ENCODE measurements at places on chromosomes 6 and 20.

DNA sequence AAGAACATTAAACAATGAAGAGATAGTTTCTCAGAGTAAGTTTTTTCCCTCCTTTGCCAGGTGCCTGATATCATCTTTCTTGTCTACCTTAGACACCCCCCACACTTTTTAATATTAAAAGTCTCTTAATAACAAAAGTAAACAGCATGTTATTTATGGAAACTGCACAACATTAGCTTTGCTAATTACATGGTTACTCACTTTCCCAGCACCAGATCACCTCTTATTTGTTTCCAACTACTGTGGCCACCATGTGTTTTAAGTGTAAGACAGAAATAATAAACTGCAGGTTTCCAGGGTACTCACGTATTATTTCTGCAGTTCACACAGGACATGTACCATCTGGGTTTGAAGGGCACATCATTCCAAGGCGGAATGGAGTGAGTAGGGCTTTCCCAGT lies 125.0 kb downstream of the TRMT11 start:
- no peak for DNase-seq

- no peak for DNase-seq
These were observed 532.3 kb downstream of the MAFB start for GRCh38 chr20:40156600-40157317.

DNA sequence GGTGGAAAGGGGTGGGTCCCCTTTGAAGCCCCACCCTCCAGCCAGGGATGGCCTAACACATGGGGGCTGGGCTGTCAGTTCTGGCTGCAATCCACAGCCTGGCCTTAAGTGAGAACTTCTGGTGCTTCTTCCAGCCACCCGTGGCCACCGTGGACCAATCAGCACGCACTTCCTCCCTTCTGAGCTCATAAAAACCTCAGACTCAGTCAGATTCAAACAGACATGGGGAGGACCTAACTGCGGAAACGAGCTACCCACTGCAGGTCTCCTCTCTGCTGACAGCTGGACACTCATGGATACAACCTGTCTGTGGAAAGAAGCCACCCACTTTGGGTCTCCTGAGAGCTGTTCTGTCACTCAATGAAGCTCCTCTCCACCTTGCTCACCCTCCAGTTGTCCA lies 20.4 kb upstream of the ZNF391 start:
- no peak for DNase-seq

- no peak for DNase-seq
These were observed 45.5 kb downstream of the TTI1 start for GRCh38 chr20:37987602-37988290.

DNA sequence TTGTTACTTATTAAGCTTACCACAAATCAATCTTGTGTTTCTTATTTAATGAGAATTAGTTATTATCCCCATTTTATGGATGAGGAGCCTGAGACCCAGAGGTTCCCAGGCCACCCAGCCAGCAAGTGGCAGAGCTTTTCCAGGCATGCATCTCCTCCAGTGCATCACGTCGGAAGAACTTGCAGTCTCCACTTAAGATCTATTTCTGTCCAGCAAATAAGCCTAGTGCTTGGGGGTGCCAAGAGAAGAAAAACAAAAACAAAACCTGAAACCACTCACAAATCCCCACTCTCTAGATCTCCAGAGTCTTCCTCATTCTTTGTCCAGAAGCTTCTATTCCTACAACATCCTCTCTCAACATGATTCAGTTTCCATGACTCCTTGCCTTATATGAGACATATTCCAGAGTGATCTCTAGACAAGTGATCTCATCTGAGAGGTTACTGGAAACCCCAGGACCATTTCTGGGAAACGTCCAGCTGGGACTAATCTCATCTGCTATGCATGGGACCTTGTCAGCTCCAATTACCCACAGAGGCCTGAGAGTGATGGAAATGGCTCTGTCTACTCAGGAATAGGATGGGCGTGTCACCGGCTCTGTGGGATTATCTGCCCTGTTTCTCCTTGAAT lies 4.1 kb downstream of the GUCA1B start:
- DNase-seq: no peak

DNA sequence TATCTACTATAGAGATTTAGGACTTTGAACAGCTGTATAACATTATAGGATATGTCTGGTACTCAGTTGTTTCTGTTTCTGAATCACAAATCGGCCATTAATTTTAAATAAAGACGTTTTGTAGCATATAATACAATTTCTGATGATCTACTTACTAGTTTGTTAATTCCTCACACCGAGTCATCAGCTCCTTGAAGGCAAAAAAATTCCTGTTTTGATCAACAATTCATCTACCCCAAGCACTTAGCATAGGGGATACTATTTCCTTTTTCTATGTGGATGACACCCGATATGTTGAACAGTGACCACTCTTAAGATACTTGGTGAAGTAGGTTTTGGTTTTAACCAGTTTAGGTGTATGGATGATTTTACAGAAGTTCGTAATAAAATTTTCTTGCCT lies 107.3 kb downstream of the NCOA3 start:
- no peak for DNase-seq

- no peak for DNase-seq
These were observed 8.5 kb upstream of the TINAG start for GRCh38 chr6:54299542-54300269.

DNA sequence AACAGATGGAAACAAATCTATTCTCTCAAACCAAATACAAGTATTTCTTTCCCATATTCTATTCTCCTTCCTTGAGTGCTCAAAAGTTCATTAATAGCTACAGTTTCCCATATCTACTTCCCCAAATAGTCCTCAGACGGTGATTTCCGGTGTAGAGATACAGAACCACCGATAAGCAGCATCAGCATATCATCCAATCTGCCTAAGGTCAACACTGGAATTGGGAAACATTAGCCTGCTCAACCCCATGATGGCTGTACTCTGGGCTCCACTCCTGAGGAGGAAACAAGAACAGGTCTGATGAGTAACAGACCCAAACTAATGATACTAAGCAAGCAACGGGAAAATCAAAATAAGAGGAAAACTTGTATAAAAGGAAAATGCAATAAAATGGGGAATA lies 115.6 kb downstream of the EPB41L2 start:
- no peak for DNase-seq

DNA sequence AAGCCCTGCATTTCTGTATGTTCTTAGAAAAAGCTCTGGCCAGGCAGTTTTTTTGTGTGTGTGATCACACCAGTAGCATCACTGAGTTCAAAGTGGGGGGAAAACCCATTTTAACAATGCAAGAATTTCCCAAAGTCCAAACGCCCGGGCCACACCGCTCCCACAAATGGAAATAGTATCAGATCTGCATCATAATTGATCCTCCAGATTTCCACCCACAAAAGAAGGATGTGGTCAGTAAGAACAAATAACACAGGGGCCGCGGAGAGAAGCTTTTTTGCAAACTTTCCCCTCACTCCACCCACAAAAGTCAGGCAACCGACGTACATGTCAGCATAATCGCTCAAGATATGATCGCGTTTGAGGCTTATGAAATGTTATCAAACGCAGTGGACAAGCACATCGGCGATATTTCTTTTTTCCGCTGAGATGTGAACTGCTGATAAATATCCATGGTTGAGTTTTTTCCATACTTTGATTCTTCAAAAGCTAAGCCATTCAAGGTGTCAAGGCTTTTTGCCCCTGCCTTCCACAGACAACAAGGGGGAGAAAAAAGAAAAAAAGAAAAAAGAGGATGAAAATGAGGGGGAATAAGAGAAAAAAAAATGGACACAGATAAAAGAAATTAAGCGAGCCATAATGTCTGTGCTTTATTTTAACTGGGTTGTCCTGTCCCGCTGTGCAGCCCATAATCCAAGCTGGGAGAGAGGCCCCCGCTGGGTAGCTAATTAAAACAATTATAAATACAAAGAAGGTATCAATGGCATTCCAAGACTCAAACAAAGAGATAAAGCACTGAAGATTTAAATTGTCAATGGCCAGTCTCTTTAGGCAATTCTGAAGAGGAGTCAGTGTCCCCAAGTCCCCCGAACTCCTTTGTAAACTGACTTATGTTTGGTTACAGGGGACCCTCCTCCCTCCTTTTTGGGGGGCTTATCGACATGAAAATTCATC lies 143.5 kb downstream of the ZFP64 start:
- DNase-seq: no peak

GRCh38 chr20:33407251-33407650 lies 5.9 kb upstream of the CDK5RAP1 start:
- no peak for DNase-seq

GRCh38 chr6:42403421-42403820 lies 48.3 kb downstream of the TRERF1 start:
- DNase-seq: no peak

DNA sequence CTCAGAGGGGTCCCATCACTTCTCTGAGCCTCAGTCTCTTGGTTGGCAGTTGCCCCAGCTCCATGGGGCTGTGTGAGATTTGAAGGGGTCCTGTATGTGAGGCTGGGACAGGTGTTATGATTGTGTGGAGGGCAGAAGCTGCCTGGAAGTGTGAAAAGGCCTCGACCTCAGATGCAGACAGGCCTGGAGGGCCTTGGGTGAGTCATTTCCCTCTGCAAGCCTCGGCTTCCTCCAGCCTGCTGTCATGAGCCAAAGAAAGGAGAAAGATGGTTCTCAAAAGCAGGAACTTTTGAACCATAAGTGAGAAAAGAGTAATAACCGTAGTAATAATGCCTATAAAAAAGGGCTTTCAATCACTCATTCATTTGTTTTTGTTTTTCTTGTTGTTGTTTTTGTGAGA lies 37.5 kb downstream of the SNAI1 start:
- no peak for DNase-seq

GRCh38 chr20:5154543-5154925 lies 27.7 kb downstream of the CDS2 start:
- DNase-seq: no peak

- DNase-seq: no peak
These were observed 112.4 kb downstream of the PRKN start for GRCh38 chr6:162615016-162615705.

- DNase-seq: no peak
These were observed 65.5 kb downstream of the SOBP start for GRCh38 chr6:107555449-107555848.

DNA sequence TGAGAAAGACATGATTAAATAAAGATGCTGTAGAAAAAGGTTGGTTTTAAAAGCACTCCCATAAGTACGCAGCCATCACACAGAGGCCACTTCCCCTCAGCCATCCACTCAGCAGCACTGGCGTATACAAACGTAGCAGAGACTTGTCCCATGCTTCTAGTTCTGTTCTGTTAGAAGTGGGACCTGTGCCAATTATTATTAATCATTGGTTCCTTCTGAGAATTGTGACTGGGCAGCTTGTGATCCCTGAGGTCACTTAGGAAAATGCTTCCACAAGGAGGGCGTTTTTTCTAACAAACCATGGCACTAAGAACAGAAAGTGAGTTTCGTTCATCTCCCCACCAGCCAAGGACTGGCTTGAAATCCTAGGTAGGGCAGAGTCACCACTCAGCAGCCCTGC lies 53.9 kb downstream of the FAM120B start:
- DNase-seq: no peak

DNA sequence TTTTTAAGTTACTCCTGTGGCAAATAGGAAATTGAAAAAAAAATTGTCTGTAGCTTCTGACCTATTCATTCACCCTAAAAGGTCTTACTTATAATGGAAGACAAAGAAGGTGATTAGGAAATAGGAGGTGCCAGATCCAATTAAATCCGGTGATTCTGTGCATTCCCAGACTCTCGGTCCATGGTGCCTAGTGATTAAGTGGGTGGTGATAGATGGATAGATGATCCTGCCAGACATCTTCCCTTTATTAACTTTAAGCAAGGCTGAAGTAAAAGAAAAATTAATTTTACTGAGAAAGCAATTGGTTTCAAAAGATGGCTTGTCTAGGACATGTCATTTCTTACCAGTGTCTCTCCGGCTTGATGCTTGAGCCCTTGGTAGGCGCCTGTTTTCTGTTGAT lies 80.0 kb downstream of the SH3BGRL2 start:
- no peak for DNase-seq

DNA sequence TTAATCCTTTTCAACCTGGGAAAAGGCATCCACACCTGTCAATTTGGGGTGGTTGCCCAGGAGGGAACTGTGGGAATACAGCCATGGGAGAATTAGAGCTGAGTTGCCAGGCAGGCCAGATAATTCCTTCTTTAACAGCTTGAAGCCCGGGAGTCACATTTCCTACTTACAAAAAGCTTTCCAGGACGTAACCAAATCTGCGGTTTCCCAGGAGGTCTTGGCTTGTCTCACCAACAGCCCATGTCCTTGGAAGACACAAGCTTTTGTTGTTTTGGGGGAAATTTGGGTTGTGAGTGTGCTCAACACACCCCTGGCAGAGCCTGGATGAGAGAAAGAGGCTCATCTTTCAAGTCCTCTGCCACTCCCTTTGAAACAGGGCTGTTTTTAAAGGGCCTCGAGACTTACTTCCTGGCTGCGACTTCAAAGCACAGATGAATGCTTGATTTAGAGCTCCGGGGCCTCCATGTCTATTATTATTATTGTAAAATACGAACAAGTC lies 465.9 kb upstream of the BTBD3 start:
- DNase-seq: no peak

DNA sequence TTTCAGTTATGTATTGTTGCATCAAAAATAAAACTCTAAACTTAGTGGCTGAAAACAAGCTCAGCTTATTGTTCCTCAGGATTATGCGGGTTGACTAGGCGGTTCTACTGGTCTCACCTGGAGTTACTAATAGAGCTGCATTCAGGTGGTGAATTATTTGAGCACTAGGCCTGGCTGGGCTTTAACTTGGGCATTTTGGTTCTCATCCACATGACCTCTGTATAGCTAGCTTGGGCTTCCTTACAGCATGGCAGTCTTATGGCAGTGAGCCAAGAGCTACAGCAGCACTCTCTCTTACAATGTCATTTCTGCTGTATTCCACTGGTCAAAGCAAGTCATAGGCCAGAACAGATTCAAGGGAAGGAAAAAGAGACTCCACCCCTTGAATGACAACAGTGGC lies 1.6 kb downstream of the PGBD1 start:
- DNase-seq: no peak

GRCh38 chr6:20119485-20119884 lies 92.8 kb downstream of the MBOAT1 start:
- no peak for DNase-seq

GRCh38 chr6:34462551-34462971 lies 3.3 kb upstream of the PACSIN1 start:
- no peak for DNase-seq

GRCh38 chr6:90175627-90176538 lies 120.8 kb downstream of the BACH2 start:
- DNase-seq: peak; percentile 58

Data from NAMALWA (cell line).